ENCODE measurements at places on chromosomes 3 and 15.

- DNase-seq: peak; percentile 20
These were observed 51.7 kb downstream of the ARNT2 start for GRCh38 chr15:80455668-80456442.

- no peak for DNase-seq
These were observed 261.7 kb downstream of the SLC9A9 start for GRCh38 chr3:143586576-143586975.

DNA sequence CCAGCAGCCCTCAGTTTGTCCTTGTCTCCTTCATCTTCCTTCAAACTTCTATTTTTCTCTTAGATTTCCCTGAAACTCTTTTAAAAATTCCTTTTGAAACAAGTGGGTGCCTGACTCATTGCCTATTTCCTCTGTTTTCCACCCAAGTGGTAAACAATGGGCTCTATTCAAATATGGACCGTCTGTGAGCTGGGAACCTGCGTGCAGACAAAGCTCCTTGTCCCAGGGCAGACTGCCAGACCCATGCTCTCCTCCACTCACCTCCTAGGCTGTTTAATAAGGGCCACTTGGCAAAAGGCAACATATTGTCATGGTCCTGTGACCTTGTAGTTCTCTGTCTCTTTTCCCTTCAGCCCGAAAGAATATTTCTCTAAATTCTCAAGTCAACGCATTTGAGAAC is 332.7 kb upstream of the THBS1 start:
- no peak for DNase-seq

DNA sequence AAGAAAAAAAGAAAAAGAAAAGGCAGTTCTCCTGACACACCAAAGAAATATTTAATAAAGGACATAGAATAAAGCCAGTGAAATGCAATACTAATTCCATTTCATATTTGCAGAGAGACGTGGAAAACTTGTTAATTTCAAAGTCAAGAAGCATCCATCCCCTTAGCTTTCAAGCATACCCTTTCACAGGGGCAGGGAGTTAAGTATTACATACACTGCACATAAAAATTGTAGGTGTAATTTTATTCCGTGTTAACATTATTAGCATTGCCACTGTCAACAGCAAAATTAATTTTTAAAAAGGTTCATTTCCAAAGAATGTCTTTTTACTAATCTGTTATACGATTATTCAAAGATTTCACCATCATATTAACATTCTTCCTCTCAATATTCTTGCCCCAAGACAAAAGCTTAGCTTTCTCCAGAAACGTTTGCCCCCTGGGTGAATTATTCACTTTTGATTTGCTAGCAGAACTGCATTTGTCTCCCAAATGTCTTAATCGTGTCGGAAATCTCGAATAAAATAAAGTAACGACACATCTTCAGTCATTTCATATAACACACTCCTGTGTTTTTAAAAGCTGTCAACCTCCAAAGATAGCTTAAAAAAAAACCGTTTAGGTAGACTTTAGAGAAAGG is 517.9 kb downstream of the MECOM start:
- no peak for DNase-seq

DNA sequence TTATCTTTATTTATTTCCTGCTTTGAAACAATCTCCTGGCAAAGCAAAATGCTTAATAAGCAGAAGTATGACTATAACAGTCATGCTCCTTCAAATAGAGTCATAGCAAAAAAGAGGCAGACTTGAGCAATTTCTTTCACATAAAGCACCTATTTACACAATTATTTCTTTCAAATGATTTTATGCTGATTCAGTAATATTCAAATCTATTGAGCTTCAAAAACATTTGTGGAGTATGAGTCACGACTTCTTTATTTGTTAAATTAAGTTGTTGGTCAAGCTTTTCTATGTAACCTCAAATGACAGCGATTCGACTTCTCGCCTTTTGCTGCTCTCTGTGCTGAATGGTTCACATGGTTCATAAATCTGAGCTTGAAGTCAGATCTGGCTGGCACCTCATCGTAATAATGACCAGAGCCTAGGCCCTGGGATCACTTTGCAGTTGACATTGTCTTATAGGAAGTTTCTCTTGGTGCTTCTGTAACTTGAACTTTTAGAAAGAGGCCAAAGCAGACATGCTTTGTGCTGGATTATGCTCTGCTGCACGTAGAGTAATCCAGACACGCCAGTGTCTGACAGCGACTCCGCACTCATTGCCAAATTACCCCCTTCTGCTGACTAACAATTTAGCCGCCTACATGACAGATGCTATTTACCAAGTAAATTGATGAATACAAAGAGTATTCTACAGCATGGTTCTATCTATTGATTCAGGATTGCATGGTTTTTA is 139.0 kb downstream of the MCTP2 start:
- no peak for DNase-seq

DNA sequence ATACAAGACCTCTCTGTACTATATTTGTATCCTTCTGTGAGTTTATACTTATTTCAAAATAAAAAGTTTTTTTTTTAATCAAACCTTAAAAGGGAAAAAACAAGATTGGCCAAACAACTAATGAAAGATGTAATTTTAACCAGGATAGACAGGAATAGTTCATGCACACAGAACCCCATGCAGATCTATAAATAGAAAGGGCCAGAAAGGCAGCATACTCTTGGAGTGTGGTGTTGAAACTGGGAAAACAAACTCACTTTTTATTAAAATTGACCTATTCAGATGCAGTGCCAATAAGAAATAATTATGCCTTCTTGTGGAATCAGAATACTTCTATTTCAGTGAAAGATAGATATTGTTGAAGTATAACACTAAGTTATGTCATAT is 204.6 kb downstream of the PLCL2 start:
- no peak for DNase-seq

GRCh38 chr3:124812291-124813265 is 74.6 kb downstream of the ITGB5 start:
- no peak for DNase-seq
